ENCODE measurements at places on chromosomes 13 and 19.

DNA sequence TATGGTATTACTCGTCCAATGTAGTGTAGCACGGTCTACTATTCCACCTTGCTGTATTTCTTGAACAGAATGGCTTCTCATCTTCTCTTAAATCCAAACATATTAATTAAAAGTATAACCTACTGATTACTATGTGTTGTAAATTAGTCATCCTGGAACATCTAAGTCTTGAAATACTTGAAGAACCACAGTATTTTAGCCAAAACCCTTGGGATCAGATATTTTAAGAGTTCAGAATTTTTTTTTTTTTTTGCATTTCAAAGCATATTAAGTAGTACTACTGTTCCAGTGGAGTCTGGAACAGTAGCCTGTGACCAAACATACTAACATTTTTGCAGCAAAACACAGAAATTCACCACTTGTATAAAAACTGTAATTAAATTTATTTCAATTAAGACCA is 30.1 kb downstream of the ZC3H13 start:
- no peak for DNase-seq

- no peak for DNase-seq
Observed at GRCh38 chr19:56829596-56829995, 10.9 kb downstream of the PEG3 start.

DNA sequence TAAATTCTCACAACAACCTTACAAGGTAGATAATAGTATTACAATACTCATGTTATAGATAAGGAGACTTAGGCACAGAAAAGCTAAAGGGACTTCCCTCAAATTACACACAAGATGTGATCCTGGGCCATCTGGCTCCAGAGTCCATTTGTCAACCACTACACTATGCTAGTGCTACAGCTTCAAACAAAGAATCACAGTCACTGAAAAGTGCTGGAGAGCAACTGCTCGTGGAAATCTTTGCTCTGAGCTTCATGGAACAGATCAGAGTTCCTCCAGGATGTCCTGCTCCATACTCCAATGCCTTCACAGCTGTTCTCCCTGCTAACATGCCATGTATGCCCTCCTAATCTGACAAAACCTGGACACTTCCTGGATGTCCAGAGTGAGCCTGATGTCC is 271.2 kb downstream of the ENOX1 start:
- DNase-seq, result no peak

GRCh38 chr13:111948811-111949210 is 118.1 kb upstream of the SOX1 start:
- DNase-seq, result no peak

DNA sequence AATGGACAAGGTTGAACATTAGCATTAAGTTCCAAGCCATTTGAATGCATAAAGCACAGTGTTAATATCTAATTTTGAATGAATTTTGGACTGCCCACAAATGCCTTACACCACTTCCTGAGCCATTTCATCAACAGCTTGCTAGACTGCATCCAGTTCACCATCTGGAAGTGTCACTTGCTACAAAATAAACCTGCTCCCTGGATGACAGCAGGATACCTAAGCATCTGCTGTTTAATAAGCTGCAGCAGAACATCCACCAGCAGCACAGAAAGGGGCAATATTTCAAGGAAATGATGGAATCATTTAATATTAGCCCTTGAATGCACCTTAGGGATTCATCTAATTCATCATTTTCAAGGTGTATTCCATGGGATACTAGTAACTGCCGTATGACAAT is 76.6 kb upstream of the PCDH9 start:
- no peak for DNase-seq

DNA sequence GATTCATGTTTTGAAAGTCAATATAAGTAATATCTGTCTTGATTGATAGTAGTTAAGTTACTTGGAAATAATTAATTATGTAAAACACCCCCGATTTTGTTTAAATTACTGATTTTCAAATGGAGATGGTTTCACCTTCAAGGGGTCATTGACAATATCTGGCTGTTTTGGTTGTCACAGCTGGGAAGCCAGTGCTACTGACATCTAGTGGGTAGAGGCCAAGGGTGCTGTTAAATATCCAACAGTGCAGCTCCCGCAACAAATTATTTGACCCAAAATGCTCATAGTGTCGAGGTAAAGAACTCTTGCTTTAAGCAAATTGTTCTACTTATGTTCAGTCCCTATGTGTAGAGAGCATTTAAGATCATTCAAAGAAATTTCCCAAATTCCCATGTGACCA is 50.6 kb upstream of the PCDH20 start:
- no peak for DNase-seq

DNA sequence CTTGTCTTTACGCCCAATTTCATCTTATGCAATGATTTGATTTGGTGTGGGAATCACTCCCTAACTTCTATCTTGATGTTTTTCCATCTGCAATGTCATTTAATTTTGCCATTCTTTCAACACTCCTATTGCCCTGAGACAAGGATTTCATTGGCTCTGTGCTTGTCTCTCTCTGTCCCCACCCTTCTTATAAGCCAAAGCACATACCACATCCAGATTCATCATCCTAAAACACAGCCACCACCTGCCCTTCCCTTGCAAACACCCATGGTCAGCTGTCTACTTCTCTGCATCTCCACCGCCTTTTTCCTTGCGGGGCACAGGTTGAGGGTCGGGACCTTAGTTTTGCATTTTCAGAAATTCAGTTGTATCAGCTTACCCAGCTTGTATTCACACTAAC is 225.8 kb upstream of the SOX21 start:
- DNase-seq, result no peak

DNA sequence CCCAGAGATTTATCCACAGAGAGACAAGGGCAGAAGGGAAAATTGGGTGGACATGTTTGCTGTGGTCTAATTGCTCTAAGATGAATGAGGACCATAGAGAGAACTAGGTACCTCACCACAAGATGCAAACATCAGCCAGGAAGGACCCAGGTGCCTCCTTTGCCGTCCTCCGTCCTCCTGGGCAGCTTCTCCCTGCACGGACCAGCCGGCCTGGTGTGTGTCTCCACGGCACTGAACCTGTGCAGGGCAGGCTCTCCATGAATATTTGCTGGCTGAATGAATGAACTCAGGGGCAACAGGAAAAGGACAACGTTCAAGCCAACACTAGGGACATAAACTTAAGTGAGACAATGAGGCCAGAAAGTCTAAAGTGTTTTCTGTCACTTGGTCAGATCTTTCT is 143.9 kb downstream of the ZNF536 start:
- no peak for DNase-seq

GRCh38 chr19:19575411-19575810 is 37.3 kb downstream of the CILP2 start:
- no peak for DNase-seq

DNA sequence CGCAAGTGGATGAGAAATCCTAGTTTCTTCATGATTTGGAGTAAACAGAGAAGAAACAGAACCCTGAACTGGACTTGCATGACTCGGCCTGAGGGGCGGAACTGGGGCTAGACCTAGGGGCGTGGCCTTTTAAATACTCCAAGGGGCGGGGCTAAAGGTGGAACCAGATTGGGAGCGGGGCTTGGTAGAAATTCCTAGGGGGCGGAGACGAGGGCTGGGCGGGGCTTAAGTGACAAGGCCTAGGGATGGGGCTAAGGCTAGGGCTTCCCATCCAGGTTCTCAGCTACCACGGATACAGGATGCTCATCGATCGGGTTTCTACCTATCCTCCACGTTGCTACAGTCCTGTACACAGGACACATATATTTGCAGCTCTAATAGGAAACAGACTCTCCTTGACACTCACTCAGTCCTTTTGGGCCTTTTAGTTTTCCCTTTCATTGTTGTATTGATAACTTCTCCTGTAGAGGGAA is 372 bp upstream of the ZNF699 start:
- peak; percentile 67 for DNase-seq

GRCh38 chr13:109610517-109610916 is 175.9 kb downstream of the IRS2 start:
- DNase-seq, result no peak

GRCh38 chr19:2719920-2720776 is 1.0 kb downstream of the DIRAS1 start:
- DNase-seq, result no peak

DNA sequence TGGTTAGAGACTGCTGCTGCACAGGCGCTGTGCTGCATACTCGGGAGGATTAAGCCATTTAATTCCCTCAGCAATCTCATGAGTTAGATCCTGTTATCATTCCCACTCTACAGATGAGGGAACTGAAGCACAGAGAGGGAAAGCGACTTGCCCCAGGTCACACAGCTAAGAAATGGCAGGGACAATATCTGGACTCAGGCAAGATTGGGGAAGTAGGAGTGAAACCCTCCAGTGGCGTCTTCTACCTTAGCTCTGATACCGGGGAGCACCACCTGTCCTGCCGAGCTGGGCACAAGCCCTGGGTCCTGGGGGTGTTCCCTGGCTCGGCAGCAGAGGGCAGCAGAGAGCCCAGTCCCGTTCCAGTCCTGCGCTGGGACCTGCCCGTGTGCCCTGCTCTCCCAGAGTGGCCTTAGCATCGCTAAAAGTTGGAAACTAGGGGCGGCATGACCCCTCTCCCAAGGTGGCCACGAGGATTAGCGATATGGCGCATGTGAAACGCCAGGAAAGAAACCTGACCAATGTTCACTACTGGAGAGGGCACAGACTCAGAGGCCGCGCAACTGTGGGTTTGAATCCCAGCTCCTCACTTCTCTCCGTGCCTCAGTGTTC is 20.5 kb downstream of the CYTH2 start:
- no peak for DNase-seq

GRCh38 chr19:19816679-19817078 is 4.9 kb downstream of the ZNF506 start:
- DNase-seq, result no peak

- DNase-seq, result no peak
Observed at GRCh38 chr19:47626238-47626637, 17.3 kb downstream of the BICRA start.

DNA sequence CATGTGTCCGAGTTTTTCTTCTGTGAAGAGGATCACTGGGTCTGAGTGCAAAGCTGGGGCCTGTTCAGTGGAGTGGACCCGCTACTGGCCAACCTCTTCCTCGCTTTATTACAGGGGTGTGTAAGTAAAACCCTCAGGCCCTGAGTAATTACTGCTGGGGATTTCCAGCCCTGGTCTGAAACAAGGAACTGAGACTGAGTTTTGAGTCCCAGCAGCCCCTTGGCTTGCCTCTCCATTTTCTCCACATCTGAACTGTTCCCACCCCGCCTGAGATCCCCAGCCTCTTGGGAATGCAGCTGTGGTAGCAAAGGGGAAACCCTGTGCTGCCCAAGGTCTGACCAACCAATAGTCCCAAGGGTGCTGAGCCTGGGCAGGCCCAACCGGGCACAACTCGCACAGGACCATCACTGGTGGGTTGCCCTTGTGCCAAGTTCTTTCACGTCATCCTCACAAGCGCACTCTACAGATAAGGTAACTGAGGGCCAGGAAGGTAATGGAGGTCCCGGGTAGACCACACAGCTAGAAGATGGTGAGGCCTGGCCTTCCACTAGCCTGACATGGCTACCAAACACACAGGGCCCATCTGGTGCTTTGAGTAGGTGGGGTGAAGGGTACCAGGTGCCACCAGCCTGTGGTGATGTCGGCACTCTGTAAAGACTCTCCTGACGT is 13.7 kb upstream of the SLC35E1 start:
- no peak for DNase-seq

DNA sequence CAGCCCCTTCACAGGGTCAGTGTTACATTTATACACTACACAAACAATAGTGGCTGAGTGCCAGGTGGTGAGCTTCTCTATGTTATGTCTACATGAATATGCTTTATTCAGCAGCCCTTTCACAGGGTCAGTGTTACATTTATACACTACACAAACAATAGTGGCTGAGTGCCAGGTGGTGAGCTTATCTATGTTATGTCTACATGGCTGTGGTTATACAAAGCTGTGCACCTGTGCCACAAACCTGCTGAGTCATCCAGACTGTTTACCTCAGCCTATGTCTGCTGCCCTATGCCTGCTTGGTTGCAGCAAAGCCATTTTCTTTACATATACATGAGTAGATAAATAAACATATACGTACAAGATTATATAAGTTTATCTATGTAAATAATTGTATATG is 76.5 kb downstream of the ZNF726 start:
- peak; percentile 34 for DNase-seq

DNA sequence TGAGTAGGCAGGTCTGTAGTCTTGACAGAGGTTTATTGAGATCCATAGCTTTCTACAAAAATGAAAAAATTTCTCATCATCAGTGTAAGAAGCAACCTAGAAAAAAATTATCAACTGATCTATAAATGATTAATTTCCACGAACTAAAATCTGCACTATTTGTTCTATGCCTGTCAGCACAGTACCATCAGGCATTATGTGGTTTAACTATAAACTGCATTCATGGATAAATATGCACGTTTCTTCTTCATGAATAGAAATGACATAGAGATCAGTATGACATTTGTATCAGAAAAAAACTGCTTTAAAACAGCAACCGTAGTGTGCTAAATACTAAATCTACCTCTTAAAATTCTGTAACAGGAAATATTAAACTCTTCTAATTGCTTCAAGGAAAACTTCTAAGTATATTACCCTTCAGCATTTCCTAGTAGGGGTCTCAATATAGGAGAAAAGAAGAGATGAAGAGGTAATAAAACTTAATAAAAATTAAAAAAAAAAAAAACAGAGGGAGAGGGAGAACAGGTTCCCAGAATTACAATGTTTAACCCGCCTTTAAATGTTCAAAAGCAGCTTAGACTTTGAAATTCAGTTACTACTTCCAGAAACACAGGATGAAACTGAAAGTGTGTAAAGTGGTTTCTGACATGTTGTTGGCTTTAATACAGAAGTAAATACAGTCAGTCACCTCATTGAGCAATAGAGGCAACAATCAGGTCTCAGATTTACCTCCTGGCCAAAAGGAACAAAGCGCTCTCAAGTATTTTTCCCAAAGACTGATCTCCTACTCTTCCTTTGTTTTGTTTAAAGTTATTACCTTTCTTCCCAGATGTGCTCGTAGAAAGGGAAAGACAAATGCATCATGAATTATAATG is 144.4 kb downstream of the DIAPH3 start:
- no peak for DNase-seq

DNA sequence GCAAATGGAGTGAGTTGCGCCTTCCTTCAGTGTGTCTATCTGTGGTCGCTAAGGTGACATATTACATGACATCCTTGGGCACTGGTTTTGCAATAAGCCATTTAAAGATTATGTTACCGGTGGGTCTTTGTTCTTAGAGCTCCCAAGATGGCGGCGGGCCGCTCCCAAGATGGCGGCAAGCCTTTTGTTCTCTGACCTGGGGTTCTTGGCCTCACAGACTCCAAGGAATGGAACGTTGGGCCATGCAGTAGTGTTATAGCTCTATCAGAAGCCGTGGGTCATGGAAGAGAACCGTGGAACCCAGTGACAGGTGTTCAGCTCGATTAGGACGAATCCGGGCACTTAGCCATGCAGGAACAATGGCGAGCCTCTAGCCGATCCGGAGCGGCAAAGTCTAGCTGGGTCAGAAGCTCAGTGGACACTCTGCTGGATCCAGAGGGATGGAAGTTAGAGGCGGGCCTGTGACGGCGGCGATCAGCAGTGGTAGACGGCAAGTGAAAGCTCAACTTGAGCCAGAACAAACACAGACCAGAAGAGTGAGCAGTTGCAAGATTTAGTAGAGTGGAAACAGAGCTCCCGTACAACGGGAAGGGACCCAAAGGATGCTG is 188.6 kb downstream of the TEX29 start:
- no peak for DNase-seq
